Activated CD4-positive, alpha-beta T cell treated with anti-CD3 and anti-CD28 coated beads for 36 hours (primary cell): ENCODE measurements at places on chromosomes 7 and 10. TPM values are rescaled to one million over a fixed set of nuclear protein-coding genes. Genes with fewer than 3 reads are reported as not detected.

The TMEM196 gene
- total RNA-seq = not detected

DNA sequence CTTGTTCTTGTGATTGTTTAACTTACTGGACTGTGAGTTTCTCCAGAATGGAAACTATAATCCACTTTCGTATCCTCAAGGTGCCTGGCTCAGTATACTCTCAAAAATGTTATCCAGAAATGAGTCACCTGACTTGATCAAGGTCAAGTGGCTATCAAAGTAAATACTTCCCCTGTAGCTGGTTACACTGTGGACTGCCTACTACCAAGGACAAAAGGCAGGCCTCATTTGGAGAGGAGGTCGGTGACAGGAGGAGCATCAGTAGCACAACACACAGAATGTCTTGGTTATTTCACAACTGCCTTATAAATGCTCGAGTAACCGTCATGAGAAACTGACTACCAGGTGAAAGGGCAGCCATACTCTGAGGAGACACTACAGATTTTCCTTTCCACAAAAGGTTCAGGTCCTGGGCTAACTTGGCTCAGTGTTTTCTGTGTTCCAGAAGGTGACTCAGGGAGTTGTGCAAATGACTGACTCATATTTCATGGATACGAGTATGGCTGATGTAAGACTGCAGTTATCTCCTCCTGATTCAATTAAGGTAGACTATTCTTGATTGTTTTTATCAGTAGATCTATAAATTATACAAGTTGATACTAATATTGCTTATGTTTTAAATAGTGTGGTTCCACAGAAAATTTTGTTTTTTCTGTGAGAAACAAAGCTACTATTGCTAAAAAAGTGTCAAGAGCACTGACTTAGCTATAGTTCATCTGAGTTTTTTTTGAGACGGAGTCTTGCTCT, 4.2 kb upstream of the CCNY start:
- DNase-seq = no peak
- peaks cover 65% of the 10 kb centered on the region for H3K4me1 ChIP-seq
- no peak overlapping the region for H3K4me3 ChIP-seq
- no peaks in the 10 kb centered on the region for H3K27me3 ChIP-seq
- peak overlapping the region; percentile 17 for H3K27ac ChIP-seq
- peaks cover 17% of the 10 kb centered on the region for H3K36me3 ChIP-seq

The LRRD1 gene
- total RNA-seq = not detected

DNA sequence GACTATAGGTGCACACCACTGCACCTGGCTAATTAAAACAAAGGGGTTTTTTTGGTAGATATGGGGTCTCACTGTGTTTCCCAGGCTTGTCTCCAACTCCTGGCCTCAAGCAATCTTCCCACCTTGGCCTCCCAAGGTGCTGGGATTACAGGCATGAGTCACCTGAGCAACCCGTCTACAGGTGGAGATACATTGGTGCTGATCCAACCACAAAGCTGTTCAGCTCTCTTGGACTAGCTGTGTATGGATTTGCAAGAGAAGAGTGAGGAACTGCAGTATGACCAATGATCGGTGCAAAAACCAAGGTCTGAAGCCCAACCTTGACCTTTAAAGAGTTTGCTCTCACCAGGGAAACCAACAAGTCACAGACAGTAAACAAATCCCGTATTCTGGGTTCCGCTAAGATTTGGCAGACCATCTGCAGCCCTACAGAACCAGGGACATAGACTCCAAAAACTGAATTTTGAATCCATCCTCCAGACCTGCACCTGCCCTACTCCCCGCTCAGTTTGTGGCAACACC, 18.9 kb downstream of the EPHB4 start:
- no peak for DNase-seq
- H3K27ac ChIP-seq = no peak overlapping the region
- no peaks in the 10 kb centered on the region for H3K27me3 ChIP-seq
- H3K4me3 ChIP-seq = no peak overlapping the region

- no peak overlapping the region for H3K4me3 ChIP-seq
- H3K36me3 ChIP-seq = no peaks in the 10 kb centered on the region
- no peak overlapping the region for H3K27ac ChIP-seq
- H3K4me1 ChIP-seq = no peaks in the 10 kb centered on the region
- DNase-seq = no peak
Measured at GRCh38 chr7:47739891-47740290, 158.0 kb upstream of the TNS3 start.

DNA sequence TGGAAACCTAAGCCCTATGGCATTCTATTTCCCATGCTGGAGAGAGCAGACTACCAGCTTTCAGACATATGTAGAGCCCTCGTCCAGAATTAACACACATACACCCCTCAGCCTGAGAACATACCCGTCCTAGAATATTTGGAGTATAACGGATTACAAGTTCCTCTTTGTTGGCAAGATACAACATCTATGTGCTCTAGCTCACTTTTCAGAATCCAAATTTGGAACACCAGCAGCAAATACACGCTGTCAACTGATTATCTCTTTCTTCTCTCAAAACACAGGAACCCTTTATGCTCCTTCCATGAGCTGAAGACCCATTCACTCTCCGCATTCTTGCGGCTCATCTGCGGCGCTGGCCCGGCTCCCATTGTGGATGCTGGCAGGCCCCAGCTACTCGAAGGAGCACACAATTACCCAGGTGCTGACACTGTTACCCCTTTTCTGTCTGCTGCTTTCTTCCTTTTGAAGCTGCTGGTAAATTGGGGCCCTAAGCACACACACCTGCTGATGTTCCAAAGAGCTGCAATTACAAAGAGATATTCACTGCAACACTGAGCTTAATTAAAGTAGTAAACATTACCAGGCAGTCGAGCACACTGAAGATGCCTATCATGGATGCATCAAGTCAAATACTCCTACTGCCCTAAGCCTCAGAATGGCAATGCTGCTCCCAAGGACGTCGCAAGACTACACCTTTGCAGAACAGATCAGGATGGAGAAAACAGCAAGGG, 70.0 kb downstream of the VOPP1 start:
- no peak overlapping the region for H3K27ac ChIP-seq
- no peak overlapping the region for H3K4me3 ChIP-seq
- H3K27me3 ChIP-seq = no peaks in the 10 kb centered on the region
- DNase-seq = no peak

- H3K27me3 ChIP-seq = peaks cover 21% of the 10 kb centered on the region
- no peak overlapping the region for H3K27ac ChIP-seq
- peaks cover 5% of the 10 kb centered on the region for H3K4me1 ChIP-seq
- no peak for DNase-seq
- no peaks in the 10 kb centered on the region for H3K36me3 ChIP-seq
- no peak overlapping the region for H3K4me3 ChIP-seq
Measured at GRCh38 chr7:94400022-94400421, 5.3 kb downstream of the COL1A2 start.

The NYAP1 gene
- 0.21 TPM for total RNA-seq

The TEX36 gene
- not detected for total RNA-seq

DNA sequence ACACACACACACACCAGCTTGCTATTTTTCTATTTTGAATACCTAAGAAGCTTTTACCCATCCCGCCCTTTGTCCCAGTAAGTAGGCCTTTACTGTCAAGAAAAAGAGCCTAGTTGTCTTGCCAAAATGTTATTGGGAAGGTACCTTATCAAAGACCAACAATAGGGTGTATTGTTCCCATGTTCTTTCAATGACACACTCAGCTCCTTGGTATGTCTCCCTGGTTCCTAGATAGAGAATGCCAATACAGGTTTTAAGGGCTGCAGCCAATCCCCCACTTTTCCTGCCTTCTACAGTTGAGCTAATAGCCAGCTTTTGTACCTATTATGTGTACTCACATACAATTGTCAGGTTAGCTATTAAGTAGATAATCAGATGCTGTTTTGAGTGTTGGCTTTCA, 92.0 kb upstream of the LRRTM3 start:
- no peak overlapping the region for H3K4me3 ChIP-seq
- H3K27me3 ChIP-seq = no peaks in the 10 kb centered on the region
- no peaks in the 10 kb centered on the region for H3K36me3 ChIP-seq
- no peak overlapping the region for H3K27ac ChIP-seq

- H3K36me3 ChIP-seq = no peaks in the 10 kb centered on the region
- no peak for DNase-seq
- no peak overlapping the region for H3K27ac ChIP-seq
Measured at GRCh38 chr10:128808921-128809440, 658.1 kb upstream of the MGMT start.

The SFRP4 gene
- not detected for total RNA-seq

The ZNF239 gene
- 2.7 TPM for total RNA-seq

The TRIM73 gene
- total RNA-seq = 3.6 TPM

GRCh38 chr7:908159-908581, 31.8 kb downstream of the GET4 start:
- no peaks in the 10 kb centered on the region for H3K36me3 ChIP-seq
- H3K4me3 ChIP-seq = no peak overlapping the region
- H3K27me3 ChIP-seq = no peaks in the 10 kb centered on the region

DNA sequence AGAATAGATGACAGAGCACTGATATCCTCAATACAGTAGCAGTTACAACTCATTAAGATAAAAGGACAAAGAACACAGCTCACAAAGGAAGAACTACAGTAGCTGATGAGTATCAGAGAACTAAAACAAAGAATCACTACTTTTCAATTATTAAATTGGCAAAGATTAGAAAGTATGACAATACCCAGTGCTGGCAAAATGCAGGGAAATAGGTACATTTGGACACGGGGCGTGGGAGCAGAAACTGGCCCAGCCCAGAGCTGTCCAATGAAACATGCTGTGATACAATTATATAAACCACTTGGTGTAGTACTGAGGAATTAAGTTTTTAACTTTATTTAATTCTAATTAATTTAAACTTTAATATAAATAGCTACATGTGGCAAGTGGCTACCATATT, 226.3 kb downstream of the MLLT10 start:
- no peak overlapping the region for H3K4me3 ChIP-seq
- H3K27me3 ChIP-seq = no peaks in the 10 kb centered on the region
- no peak overlapping the region for H3K27ac ChIP-seq
- peaks cover 15% of the 10 kb centered on the region for H3K36me3 ChIP-seq
- H3K4me1 ChIP-seq = peaks cover 14% of the 10 kb centered on the region

DNA sequence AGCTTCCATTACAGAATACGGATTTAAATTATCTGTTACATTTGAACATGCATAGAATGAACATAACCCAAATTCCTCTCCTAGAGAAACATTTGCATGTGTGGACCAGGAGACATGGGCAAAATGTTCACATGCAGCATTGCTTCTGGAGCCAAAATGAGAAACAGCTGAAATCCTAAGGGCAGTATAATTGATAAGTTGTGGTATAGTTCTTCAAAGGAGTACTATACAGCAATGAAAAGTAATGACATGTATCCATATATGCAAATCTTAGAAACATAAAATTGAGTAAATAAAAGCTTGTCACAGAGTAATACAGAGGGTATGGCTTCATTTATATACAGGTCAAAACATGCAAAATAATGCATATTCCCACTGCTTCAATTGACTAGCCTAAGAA, 77.1 kb downstream of the RAB11FIP2 start:
- no peaks in the 10 kb centered on the region for H3K4me1 ChIP-seq
- no peak overlapping the region for H3K27ac ChIP-seq
- no peak overlapping the region for H3K4me3 ChIP-seq
- DNase-seq = no peak
- peaks cover 16% of the 10 kb centered on the region for H3K27me3 ChIP-seq

The FGL2 gene
- total RNA-seq = 0.16 TPM

DNA sequence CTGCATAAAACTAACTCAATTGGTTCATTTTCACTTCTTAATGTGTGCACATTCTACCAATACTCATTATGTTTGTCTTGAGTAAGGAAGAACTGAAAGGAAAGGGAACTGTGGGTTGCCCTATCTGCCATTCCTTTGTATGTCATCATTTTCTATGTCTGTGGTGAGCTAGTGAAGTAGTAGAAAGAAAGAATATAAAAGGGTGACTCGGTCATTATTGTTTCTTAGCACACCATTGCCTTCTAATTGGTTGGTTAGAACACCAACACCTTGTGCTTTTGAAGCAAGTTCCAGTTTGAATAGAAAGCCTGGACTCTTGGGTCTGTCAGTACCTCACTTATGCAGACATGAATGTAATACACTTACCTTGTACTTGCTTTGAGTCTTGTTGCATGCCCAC, 64.3 kb upstream of the MDFIC start:
- H3K27me3 ChIP-seq = peaks cover 4% of the 10 kb centered on the region
- DNase-seq = no peak
- no peaks in the 10 kb centered on the region for H3K4me1 ChIP-seq
- H3K27ac ChIP-seq = no peak overlapping the region

DNA sequence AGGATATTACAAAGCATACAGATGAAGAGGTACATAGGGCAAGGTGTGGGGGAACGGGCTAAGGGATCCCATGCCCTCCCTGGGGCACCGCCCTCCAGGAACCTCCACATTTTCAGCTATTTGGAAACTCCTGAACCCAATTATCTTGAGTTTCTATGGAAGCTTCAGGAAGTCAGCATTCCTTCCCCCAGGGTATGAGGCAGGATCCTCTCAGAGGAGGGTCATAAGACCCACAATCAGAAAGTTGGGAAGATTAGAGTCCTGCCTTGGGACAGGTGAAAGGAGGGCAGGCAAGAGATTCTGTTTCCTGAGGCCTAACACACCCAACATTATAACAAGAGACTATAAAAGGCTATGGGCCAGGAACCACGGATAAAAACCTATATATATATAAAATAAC, 98.0 kb downstream of the RALA start:
- no peaks in the 10 kb centered on the region for H3K27me3 ChIP-seq
- no peak for DNase-seq
- no peaks in the 10 kb centered on the region for H3K36me3 ChIP-seq
- H3K4me3 ChIP-seq = no peak overlapping the region

- H3K27me3 ChIP-seq = peaks cover 5% of the 10 kb centered on the region
- no peaks in the 10 kb centered on the region for H3K4me1 ChIP-seq
- no peak for DNase-seq
- no peak overlapping the region for H3K4me3 ChIP-seq
- H3K36me3 ChIP-seq = no peaks in the 10 kb centered on the region
- H3K27ac ChIP-seq = no peak overlapping the region
Measured at GRCh38 chr7:91421018-91421417, 156.8 kb downstream of the FZD1 start.

The GATA3 gene
- total RNA-seq = 30.2 TPM

DNA sequence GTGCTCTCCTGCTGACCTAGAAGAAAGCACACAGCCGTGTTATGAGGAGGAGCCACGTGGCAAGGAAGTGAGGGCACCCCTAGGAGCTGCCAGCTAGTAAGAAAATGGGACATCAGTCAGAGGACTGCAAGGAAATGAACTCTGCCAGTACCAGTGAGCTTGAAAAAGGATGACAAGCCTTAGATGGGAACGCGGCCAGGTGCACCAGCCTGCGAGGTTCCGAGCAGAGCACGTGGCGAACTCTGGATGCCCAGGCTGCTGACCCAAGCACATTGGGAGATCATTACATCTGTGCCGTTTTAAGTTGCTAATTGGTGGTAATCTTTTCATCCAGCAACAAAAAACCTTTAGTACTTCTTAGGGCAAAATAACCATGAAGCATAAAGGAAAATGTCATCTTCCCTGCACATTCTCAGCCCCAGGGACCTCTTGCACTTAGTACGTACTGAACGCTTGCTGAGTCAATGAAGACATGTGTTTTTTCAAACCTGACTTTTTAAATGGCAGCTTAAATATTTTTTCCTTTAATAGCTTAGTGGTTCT, 69.4 kb downstream of the AMZ1 start:
- H3K27me3 ChIP-seq = no peaks in the 10 kb centered on the region
- no peak for DNase-seq
- H3K36me3 ChIP-seq = peaks cover 16% of the 10 kb centered on the region
- peak overlapping the region; percentile 93 for H3K27ac ChIP-seq

- no peaks in the 10 kb centered on the region for H3K27me3 ChIP-seq
- no peak for DNase-seq
- H3K27ac ChIP-seq = no peak overlapping the region
- H3K36me3 ChIP-seq = no peaks in the 10 kb centered on the region
- H3K4me3 ChIP-seq = no peak overlapping the region
- H3K4me1 ChIP-seq = no peaks in the 10 kb centered on the region
Measured at GRCh38 chr7:41247143-41247865, 455.6 kb downstream of the INHBA start.

GRCh38 chr7:51138123-51139085, 178.2 kb downstream of the COBL start:
- H3K36me3 ChIP-seq = no peaks in the 10 kb centered on the region
- no peak overlapping the region for H3K27ac ChIP-seq
- no peak for DNase-seq
- no peak overlapping the region for H3K4me3 ChIP-seq
- peaks cover 23% of the 10 kb centered on the region for H3K4me1 ChIP-seq
